ENCODE measurements at places on chromosomes 5 and 9.

GRCh38 chr9:95268681-95269080, 48.8 kb downstream of the FANCC start:
- DNase-seq = no peak

GRCh38 chr9:97811533-97812246, 41.3 kb upstream of the FOXE1 start:
- DNase-seq = no peak

GRCh38 chr5:122772446-122772845, 2.4 kb upstream of the SNX2 start:
- no peak for DNase-seq

- peak; percentile 14 for DNase-seq
Measured at GRCh38 chr5:7242118-7242710, 153.7 kb upstream of the ADCY2 start.

- peak; percentile 47 for DNase-seq
Measured at GRCh38 chr9:120436983-120437475, 142.9 kb downstream of the CDK5RAP2 start.

Measured in right lung (tissue), 10 donors.